ENCODE measurements at places on chromosomes 11 and 22. TPM values are rescaled to one million over a fixed set of nuclear protein-coding genes. Genes with fewer than 3 reads are reported as not detected.

GRCh38 chr11:132140056-132140455 lies 769.6 kb downstream of the NTM start:
- DNase-seq, result no peak

DNA sequence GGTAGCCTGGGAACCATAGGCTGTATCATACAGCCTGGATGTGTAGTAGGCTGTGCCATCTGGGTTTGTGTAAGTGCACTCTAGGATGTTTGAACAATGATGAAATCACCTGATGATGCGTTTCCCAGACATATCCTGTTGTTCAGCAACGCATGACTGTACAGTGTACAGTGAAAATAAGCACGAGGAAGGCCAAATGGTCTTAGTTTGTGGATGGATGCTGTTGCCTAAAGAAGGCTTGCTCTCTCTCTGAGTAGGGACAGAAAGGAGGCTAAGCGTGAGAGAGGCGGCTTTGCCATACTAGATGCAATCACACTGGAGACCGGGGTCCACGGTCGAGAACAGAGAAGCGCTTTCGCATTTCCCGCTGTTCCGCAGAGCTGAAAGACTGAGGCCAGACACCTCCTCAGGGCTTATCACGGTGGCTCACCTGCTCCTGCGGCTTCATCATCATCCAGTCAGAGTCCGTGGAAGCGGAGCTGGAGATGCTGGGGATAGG lies 27.6 kb upstream of the APLP2 start:
- no peak for DNase-seq

DNA sequence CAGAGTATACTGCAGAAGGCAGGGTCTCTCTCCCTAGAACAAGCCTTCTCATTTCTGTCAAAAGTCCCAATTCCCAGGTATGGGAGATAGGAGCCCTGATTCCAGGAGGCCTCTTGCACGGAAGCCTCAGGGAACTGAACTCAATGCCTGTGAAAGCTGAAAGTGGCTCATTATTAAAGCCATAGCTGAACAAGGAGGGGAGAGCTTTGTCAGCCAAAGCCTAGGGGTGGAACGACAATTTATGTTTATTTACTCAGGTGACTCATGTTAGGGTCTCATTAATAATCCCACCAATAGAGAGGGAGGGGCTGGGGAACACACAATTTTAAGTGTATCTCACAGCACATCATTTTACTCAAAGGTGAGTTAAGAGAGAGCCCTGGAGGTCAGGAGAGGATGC lies 44.9 kb downstream of the DSCAML1 start:
- no peak for DNase-seq

- DNase-seq, result no peak
Observed at GRCh38 chr22:27842669-27843431, 41.3 kb upstream of the MN1 start.

DNA sequence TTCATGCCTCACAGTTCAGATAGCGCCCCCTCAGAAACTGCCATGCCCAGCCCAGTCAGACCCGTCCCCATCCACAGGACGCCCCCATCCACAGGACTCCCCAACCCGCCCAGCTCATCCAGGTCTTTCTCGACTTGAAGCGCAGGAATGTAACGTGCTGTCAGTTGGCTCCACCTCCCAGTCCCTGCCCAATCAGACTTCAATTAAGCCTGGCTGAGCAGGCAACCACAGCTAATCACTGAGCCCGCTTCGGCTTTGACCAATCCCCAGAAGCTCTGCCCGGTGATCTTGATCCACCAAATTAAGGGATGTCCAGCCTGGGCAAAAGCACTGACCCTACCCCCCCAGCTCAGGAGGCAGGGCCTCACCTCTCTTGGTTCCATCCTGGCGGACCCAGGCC lies 10.5 kb upstream of the MFNG start:
- no peak for DNase-seq

DNA sequence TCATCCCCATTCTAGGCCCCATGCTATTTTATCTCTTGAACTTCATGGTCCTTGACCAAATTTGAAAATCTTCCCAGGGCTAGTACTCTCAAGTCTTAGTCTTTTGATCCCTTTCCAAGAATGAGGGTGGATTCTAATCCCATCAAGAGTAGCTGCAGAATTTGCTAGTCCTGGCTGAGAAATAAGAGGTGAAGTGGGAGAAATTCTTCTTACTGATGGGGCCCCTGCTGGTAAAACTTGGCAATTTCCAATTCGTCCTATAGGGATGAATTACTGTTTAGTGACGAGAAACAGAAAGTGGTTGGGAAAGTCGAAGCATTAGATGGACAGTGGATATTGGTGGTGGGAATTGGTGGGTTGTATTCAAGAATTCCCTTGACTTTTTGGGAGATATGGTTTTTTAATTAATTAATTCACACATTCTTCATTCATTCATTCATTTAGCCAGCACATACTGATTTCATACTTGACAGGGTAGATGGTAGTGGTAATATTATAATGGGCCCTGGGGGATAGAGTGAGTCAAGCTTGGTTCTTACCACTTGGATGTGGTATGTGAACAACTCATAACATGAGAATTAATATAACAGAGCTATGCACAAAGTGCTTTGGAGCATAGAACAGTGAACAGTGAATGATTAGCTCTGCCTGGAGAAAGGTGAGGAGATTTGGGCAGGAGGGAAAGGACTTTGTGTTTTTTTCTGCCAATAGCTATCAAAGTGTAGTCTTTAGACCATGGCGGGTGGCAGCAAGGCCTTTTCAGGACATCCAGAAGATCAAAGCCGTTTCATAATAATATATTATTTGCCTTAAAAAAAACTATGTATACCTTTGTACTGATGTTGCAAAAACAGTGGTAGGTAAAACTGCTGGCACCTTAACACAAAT lies 103.8 kb downstream of the STIM1 start:
- DNase-seq, result no peak

FXYD6 gene
- total RNA-seq, result 59.0 TPM

CCDC88B gene
- total RNA-seq, result 20.7 TPM

DNA sequence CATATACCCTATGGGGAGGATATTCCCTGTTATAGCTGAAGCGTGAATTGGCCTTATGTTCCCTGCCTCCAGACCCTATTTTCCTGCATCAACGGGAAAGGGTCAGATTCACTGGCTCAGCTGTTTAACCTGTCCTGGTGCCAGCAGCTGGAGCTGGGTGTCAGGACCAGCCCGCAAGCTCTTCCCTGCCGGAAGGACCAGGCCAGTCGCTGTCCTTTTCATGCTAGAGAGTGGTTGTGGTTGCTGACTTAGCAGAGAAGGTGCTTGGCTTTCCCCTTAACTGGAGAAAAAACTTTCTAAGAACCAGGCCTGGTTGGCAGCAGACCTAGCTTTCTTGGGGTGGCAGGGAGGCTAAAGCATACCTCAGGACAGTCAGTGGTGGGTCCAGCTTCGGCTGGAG lies 5.2 kb upstream of the SREBF2 start:
- no peak for DNase-seq

DNA sequence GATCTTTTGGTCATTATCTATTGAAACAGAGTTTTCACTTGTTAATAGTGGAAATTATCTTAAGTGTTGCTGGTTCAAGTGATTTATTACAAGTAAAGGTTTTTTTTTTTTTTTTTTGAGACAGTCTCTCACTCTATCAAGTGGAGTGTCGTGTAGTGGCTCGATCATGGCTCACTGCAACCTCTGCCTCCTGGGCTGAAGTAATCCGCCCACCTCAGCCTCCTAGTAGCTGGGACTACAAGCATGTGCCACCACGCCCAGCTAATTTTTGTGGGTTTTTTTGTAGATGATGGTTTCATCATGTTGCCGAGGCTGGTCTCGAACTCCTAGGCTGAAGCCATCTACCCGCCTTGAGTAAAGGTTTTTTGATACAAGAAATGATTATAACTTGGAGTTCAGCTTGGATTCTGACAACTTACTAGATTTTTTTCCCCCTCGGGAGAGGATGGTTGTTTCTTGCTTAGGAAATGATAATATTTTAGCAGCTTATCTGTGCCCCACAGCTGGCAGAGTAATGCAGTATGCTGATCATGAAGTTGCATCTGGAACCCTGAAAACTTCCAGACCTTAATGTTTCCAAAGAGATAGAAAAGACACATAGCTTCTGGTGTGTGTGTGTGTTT lies 68.9 kb downstream of the MTMR3 start:
- DNase-seq, result no peak

DNA sequence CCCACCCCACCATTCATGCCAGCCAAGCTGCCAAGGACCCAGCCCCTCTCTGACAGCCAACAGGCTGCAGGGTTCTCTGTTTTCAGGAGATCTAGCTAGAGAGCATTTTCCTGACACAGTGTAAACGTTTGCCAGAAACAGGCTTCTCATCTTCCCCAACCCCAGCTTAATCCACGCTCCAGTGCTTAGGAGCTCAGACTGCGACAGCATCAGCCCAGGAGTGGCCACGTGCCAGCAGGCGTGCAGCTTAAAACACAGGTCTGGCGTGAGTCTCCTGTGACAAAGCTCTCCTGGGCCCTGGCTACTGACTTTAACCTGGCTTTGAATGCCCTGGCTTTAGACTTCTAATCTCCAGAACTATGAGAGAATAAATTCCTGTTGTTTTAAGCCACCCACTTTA lies 66.6 kb downstream of the GALNT18 start:
- DNase-seq, result peak; percentile 81

SCN2B gene
- total RNA-seq, result 2.5 TPM

MUC15 gene
- 10.5 TPM for total RNA-seq

DNA sequence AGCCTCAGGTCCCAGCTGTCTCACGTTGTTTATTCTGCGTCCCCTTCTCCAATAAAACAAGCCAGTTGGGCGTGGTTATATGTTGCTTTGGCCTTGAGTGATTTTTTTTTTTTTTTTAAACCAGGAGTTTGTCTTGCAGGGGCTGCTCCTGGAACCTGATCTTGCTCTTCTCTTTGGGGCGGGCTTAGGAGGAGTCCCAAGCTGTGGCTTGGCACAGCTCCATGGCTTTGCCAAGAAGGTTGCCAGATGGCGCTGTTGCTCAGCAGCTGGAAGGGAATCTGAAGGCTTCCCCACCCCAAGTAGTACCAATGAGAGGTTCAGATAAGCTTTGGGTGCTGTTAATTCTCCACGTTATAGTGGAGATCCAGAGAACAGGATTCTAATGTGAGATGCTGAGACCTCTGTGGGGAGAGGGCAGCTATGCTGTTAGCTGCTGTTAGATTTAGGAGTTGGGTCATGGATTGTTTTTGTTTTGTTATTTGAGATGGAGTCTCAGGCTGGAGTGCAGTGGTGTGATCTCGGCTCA lies 2.0 kb upstream of the FERMT3 start:
- DNase-seq, result peak; percentile 90

PATE4 gene
- total RNA-seq, result not detected

DNA sequence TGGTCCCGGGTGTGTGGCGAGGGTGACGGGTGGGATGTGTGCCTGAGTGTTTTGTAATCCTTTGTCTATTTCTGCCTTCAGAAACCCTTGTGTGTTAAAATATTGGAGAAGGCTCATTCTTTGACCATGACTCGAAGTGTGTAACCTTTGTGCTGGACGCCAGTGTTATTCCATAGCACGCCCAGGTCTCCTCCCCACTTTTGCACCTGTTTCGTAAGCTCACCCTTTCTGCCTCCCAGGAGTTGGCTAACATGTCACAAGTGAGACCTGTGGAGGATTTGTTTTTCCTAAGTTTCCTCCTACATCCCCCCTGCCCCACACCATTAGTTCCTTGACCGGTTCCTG lies 382 bp downstream of the C11orf54 start:
- DNase-seq, result no peak

DNA sequence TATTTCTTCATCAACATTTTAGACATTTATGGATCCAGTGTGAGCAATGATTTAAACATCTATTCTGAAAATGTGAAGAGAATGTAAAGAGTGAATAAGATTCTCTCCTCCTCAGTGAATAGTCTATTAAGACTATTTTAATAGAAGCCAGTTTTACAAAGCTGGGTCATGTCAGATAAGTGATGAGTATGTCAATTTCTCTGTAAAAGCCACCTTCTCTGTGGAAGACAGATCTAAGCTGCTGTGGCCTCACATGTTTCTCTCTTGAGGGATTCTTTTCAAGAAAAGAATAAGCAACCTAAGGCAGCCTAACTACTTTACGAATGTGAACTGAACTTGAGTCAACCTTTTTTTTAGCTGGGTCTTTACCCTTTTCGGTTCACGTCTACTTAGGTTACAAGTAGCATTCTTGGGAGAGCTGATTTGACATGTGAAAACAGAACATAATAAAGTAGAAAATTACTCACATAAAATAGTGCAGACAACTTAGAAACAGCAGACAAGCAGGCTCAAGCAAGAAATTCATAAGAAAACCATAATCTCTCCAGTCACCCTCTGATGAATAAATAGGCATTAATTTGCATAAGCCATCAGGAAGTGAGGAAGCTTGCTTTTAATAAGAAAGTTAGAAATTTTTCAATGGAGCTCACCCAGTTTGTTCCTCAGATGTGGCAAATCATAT lies 9.9 kb downstream of the CTSC start:
- no peak for DNase-seq

MALAT1 gene
- 11,917 TPM for total RNA-seq

MIOX gene
- not detected for total RNA-seq

SLC15A3 gene
- 139 TPM for total RNA-seq

DNA sequence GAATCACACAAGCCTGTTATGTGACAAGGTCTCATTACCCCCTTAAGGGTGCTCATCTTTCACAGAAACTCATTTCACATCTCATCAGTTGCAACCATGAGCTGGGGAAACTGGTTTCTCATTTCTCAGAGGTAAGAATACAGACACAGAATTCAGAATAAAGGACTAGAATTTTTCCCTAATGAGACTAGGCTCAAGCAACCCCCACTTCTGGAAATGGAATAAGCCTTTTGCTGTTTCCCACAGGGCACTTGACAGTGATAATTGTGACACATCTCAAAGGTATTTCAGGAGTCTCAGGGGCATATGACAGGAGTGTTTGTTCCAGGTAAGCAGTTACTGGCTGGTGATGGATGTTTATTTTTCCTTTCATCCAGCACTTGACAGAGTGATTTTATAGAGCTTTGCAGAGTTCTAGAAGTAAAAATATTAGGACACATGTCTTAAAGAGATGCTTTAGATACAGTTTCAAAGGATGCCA lies 112.9 kb upstream of the DDI1 start:
- DNase-seq, result no peak

DNA sequence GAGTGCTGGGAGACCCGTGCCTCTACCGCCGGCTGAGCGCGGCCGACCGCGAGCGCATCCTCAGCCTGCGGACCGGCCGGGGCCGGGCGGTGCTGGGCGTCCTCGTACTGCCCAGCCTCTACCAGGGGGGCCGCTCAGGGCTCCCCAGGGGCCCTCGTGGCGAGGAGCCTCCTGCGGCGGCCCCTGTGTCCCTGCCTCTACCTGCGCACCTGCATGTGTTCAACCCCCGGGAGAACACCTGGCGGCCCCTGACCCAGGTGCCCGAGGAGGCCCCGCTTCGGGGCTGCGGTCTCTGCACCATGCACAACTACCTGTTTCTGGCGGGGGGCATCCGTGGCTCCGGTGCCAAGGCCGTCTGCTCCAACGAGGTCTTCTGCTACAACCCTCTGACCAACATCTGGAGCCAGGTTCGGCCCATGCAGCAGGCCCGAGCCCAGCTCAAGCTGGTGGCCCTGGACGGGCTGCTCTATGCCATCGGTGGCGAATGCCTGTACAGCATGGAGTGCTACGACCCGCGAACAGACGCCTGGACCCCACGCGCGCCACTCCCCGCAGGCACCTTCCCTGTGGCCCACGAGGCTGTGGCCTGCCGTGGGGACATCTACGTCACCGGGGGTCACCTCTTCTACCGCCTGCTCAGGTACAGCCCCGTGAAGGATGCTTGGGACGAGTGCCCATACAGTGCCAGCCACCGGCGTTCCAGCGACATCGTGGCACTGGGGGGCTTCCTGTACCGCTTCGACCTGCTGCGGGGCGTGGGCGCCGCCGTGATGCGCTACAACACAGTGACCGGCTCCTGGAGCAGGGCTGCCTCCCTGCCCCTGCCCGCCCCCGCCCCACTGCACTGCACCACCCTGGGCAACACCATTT lies 3.5 kb downstream of the KLHDC7B start:
- DNase-seq, result no peak
